Stimulated activated CD4-positive, alpha-beta T cell treated with anti-CD3 and anti-CD28 coated beads, Interleukin-4, amount 100 ng/mL, for 48 hours (primary cell): ENCODE measurements at places on chromosomes 6 and 20.

DNA sequence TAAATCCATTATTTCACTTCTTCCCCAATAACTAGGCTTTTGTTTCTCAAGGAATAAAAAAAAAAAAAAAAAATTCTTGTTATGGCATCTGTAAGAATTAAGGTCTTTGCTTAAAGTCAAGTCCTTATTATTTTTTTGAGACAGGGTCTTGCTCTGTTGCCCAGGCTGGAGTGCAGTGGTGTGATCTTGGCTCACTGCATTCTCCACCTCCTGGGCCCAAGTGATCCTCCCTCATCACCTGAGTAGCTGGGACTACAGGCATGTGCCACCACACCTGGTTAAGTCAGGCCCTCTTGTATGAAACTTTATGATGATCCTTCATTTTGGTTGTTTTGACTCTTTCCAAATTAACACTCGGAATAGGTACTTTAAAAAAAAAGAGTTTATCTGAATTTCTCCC is 17.3 kb downstream of the DSTN start:
- DNase-seq: no peak

GRCh38 chr6:30810813-30811339 is 66.5 kb upstream of the IER3 start:
- peak; percentile 85 for DNase-seq

GRCh38 chr6:52992980-52993920 is 1.8 kb downstream of the GSTA4 start:
- DNase-seq: no peak

GRCh38 chr6:123994891-123995635 is 191.4 kb downstream of the NKAIN2 start:
- DNase-seq: no peak

DNA sequence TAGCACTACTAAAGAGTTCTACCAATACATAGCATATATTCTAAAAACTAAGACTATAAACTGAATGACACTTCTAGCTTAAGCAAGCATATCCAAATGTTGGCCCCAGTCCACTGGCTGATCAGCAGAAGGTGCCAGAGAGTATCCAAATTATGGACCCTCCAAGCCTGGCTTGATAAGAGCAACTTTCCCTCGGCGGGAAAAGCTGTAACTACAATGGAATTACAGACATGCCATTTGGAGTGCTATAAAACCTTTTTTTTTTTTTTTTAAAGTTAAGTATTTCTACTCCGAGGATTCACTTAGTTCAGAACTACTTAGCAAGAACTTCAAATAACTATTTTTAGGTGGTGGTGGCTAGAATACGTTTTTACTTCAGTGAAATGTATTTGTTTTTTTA is 94.6 kb downstream of the EPB41L2 start:
- no peak for DNase-seq

DNA sequence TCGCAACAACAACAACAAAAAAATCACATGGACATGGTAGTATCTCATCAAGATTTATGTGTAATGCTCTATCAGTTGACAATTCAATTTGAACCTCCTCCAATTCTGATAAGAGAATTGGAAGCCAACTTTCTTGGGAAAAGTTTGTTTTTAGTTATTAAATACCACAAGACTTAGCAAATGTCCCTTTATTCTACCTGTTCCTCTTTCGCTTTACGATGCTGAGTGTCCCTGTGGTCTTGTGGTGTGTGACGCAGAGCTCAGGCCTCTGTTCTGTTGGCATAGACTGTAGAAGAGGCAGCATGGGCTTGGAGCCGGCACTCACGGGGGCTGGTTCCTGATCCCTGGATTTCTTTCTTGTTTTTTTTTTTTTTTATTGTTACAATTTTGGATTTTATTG is 76.7 kb downstream of the PSMB1 start:
- DNase-seq: no peak

GRCh38 chr20:47529840-47530239 is 28.2 kb downstream of the NCOA3 start:
- no peak for DNase-seq

DNA sequence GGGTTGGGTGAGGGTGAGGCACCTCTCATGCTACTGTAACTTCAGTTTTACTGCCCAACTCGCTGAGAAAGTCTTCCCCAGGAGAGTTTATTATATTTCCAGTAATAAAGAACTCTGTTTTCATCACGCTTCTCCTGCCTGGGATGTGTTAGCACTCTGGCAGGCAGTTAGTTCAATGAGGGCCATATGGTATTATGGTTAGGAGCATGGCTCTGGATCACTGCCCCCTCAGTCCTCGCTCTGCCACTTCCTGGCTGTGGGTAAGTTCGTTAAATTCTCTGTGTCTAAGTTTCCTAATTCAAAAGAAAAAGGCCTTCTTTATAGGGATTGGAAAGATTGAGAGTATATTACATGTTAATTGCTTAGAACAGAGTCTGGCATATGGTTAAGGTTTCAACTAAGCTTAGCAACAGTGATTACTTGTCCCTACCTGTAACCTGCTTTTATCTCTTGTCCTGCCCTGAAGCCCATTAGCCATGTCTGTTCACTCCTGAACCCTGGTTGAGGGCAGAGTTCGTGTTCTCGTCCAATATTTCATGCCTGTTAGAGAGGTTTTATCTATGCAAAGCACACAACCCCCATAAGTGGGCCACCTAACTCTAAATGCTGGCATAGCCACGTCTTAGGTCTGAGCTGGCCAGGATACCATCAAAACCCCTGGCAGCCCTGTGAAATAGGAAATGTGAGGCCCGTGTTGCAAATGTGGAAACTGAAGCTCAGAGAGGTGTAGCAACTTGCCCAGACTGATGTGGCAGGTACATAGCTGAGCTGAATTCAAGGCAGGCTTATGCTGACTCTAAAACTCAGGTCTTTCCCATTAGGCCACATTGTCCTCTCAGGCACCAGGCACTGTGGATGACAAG is 342.5 kb upstream of the JARID2 start:
- DNase-seq: no peak

GRCh38 chr6:47138046-47138445 is 95.9 kb upstream of the ADGRF1 start:
- no peak for DNase-seq

DNA sequence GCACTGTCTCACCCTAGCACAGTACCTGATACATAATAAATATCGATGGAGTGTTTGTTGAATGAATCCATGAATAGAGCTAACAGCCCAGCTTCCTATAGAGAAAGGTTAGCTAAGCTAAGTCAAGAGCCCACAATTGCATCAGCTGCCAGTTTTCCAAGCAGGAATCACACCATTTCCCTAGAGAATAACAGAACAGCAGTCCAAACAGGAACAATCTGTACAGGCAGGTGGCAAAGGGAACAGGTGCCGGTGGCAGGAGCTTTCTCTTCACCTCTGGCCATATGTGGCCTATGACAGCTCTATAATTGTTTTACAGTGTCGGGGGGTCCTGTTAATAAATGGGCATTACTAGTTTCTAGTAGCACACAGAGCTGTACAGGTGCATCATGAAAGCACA is 38.8 kb downstream of the ISM1 start:
- DNase-seq: no peak

DNA sequence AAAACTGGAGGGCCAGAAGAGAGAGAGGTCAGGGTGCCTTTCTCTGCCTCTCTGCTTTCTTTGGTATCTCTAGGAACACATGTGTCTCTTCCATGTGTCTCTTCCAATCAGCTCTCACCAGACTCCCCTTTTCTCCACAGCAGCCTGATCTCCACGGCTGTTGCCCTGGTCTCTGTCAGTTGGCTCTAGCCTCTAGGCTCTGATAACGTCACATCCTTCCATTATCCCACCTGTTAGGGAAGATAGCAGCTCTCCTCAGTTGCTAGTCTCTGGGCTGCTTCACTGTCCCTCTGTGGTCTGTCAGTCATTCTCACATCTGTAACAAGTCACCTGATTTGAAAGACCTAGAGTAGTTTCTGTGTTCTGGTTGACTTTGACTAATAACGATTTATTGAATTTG is 80.2 kb downstream of the PLCB4 start:
- no peak for DNase-seq

GRCh38 chr20:15550116-15550870 is 1023.0 kb downstream of the KIF16B start:
- no peak for DNase-seq
